ENCODE measurements at places on chromosomes 13 and 19.

GRCh38 chr13:22505489-22505888 lies 675.3 kb upstream of the SGCG start:
- no peak for DNase-seq

DNA sequence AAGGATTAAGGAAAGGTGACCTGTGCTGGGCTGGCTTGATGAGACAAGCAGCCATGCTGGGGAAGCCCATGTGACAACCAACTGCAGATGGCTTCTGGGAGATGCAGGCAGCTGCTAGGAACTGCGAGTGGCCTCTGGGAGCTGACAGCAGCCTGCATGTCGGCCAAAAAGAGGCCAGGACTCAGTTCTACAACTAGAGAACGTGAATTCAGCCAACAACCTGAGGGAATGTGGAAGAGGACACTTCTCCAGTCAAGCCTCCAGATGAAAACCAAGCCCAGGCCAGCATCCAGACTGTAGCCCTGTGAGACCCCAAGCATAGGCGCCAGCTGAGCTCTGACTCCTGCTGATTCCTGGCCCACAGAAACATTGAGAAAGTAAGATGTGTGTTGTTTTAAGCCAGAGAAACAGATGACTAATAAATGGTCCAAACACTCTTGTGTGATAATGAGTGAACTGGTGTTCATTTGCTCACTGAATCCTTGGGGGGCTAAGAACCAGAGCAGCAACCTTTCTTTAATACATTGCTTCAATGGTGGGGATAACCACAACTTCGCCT lies 45.0 kb downstream of the SLC7A1 start:
- no peak for DNase-seq

DNA sequence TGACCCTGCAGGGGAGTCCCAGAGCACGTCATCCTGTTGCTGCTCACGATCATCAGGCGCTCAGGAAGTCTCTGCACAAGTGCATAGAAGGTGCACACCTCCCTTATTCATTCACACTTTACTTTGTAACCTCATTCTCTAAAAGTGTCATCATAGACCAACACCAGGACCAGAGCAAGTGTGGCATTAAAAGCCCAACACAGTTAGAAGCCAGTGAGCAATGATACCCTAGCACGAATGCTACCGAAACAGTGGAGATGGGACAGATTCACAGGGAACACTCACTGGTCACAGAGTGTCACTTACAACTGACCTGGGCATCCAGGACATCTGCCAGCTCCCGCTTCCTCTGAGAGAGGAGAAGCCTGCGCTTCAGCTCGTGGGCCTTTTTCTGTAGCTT lies 17.0 kb downstream of the HAUS8 start:
- DNase-seq: no peak

DNA sequence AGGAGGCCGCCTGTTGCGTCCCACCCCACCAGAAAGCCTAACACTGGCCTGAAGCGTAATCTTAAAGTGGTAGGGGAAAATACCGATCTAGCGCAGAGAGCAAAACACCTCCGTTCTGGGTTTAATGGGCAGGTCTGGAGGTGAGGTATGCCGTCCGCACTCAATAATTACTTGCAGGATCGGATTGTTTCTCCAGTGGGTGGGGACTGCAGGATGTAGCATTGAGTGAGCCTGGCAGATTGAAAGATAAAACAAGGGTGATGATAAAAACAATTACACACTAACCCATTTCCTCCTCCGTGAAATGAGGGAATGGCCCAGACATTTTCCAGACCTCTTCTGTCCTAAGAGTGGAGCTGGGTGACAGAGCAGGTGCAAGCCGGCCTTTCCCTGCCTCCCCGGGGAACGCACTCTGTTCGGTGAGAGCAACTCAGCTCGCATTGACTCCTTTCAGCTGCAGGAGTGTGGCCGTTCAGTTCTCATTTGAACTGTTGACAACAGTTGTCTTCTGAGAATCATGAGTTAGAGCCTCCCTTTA lies 110.2 kb upstream of the DOCK9 start:
- no peak for DNase-seq

DNA sequence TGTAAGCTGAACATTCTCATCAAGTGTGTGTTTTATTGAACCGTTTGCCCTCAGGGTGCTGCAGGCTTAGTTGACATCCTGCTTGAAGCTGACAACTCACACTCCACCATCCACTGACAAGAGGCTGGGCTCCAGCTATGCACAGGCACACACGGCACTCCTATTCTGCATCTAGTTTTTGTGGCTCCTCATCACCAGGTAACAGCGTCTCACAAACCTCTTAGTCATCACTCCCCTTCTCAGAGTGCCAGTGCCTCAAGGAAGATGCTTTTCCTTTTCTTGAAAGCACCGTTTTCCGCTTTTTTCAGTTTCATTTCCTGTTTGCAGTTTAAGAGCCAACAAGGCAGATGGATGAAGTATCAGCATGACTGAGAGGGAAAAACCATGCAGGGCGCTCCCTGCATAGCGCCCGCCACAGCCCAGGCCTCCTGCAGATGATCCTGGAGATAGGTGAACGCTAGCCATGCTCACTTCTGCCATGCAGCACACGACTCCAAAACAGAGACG lies 491.2 kb downstream of the COG6 start:
- no peak for DNase-seq

GRCh38 chr19:17796013-17796837 lies 1.3 kb downstream of the B3GNT3 start:
- no peak for DNase-seq

DNA sequence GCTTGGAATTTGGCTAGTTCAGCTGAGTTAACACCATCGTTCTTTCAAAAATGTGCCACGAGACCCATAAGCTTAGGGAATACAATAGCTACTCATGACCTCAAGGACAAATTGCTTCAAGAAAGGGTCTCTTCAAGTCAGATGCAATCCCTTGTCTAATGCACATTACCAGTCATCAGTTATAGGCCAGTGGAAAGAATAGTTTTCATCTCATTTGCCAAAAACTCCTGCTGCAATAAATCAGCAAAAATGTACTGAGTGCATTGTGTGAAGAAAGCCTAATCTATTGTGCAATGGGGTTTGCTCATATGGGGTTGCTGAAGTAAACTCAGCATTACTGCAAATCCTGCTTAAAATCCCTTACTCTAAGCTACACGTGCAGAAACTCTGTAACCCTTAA lies 208.3 kb upstream of the NBEA start:
- DNase-seq: no peak

DNA sequence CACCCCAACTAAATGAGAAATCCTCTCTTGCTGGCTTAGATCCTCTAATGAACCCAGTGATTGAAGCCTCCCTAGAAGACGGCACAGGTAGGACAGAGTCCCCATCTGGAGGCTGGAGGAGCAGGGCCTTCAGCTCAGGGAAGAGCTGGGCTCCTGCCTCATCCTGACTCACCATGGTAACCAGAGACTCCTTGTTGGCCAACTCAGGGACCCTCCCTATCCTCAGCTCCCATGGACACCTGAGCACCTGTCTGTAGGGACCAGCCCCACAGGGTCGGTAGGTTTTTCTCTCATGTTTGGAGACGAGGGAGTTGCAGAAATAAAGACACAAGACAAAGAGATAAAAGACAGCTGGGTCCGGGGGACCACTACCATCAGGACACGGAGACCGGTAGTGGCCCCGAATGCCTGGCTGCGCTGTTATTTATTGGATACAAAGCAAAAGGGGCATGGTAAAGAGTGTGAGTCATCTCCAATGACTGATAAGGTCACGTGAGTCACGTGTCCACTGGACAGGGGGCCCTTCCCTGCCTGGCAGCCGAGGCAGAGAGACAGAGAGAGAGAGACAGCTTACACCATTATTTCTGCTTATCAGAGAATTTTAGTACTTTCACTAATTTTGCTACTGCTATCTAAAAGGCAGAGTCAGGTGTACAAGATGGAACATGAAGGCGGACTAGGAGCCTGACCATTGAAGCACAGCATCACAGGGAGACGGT lies 26.6 kb downstream of the SIGLEC7 start:
- DNase-seq: no peak

DNA sequence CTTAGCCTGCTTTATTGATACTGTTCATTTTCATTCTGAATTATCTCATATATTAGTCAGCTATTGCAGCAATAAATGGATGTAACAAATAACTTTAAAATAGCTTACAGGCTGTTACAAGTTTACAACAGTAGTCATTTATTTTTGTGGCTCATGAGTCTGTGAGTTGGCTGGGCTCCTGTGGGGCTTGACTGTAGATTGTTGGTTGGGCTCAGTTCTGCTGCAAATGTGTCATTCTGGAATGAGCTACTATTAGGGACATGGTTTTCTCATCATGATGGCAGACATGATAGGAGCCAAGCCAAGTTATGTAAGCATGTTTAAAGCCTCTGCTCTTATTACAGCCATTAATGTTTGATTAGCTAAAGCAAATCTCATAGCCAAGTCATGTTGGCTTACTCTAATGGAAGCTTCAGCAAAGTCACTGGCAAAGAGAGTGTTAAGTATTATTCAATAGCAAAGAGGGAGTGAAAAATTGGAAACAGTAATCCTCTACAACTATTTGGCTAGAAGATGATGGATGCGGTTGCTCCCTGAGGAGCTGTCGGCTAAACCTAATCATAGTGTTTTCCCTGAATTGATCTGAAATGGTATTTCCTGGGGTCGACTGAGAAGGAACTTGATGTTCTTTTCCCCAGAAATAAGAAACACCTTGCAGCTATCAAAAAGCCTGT lies 391.3 kb downstream of the TDRD3 start:
- no peak for DNase-seq

- no peak for DNase-seq
Measured at GRCh38 chr19:37877147-37877546, 29.2 kb downstream of the WDR87 start.

DNA sequence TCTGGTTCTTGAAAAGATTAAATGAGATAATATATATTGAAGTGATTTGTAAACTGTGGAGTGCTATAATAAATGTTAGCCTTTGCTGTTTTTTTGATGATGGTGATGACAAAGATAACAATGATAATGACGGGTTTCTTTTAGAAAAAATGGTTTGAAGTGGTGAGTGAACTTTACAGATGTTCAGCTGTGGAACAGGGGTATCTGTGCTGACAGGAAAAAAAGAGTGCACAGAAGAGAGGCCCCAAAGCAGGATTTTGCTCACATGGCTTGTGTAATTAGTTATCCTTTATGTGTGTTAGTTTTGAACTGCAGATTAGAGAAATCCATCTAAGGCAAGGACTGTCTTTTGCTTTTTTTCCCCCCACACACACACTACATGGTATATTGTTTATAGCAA lies 119.2 kb downstream of the CYSLTR2 start:
- no peak for DNase-seq

DNA sequence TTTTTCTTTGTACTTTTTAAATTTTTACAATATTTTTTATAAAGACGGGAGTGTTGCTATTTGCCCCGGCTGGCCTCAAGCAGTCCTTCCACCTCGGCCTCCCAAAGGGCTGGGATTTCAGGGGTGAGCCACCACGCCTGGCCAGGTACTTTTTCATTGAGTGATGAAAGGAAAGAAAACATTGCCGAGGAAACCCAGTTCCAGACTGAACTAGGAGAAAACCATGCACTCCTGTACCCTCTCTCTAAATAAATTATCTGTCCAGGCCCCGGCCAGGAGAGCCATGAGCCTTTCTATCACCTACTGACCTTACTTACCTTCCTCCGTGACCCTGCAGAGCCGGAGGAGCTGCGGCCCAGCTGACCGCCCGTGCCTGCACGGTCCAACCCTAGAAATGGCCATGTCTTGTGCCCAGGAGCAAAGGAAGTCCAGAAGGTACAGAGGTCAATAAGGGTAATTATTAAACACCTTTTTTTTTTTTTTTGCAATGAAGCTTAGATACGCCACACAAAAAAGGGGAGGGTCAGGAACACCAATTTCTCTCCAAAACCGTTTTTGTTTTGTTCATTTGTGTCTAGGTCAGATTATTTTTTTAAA lies at the start of gene SLC7A9:
Gene SLC7A9, minus strand, starts transcription at position 399 of the 597 bp plus-strand sequence. CDS start 1,233 bp downstream, outside the sequence.
- DNase-seq: no peak

DNA sequence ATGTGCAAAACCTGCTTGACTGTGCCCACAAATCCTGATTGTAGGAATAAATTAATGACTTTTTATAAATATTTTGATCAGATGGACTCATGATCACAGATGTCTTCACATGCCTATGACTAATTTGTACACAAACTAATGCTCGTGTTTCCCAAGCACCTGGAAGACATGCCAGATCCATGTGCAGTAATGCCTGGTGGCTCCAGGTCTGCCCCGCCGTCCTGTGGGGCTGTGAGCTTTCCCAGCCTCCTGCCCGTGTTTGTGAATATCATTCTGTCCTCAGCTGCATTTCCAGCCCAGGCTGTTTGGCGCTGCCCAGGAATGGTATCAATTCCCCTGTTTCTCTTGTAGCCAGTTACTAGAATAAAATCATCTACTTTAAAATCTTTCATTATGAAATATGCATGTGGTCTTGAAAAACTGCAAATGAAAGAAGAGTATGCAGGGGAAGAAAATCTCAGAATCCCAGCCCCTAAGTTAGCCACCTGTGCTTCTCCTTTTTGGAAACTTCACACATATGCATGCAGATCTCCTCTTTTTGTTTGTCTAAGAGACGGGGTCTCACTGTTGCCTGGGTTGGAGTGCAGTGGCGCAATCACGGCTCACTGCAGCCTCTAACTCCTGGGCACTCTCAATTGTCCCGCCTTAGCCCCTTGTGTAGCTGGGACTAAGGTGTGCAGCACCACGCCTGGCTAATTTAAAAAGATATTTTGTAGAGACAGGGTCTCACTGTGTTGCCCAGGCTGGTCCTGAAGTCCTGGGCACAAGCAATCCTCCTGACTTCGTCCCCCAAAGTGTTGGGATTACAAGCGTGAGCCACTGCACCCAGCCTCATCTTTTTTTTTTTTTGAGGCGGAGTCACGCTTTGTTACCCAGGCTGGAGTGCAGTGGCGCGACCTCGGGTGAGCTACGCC lies 6.2 kb downstream of the RPL28 start:
- no peak for DNase-seq

- no peak for DNase-seq
Measured at GRCh38 chr13:67283637-67284036, 53.5 kb upstream of the PCDH9 start.

DNA sequence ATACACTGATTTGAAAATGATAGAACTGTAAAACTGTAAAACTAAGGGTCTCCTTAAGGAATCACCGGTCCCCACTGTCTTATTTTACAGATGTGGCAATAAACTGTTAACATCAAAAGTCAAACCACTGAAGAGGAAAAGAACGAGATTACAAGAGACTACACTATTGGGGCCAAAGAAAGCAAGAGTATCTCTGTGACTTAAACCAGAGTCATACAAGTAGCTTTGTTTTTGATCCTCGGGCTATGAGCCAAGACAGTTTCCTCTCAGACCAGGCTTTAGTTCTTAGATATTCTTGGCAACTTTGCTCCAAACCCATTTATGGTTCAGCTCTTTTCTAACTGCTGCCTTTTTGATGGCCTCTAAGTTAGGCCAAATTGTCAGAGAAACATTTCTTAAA lies 113.8 kb downstream of the TBC1D4 start:
- DNase-seq: no peak

All from inflammatory macrophage treated with lipopolysaccharide for 1 hour (primary cell).